ENCODE measurements at places on chromosomes 12 and 14.

- no peak for DNase-seq
Observed at GRCh38 chr12:76272287-76272686, 75.9 kb downstream of the BBS10 start.

DNA sequence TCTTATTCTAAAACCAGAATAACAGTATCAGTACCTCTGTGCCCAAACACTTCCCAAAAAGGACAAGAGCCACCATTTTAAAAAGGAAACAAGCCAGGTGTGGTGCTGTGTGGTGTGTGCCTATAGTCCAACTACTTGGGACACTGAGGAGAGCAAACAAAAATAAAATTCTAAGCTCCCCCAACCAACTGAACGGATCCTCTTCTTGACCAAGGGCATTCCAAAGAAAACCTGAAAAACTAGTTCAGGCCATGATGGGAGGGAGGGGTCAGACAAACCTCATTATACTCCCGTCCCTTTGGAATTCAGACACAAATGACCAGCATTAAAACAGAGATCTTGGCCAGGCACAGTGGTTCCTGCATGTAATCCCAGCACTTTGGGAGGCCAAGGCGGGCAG is 20.5 kb downstream of the SLC11A2 start:
- no peak for DNase-seq

- no peak for DNase-seq
Observed at GRCh38 chr14:44151130-44151820, 355.8 kb downstream of the FSCB start.

GRCh38 chr12:6034596-6034995 is 89.5 kb upstream of the ANO2 start:
- no peak for DNase-seq

DNA sequence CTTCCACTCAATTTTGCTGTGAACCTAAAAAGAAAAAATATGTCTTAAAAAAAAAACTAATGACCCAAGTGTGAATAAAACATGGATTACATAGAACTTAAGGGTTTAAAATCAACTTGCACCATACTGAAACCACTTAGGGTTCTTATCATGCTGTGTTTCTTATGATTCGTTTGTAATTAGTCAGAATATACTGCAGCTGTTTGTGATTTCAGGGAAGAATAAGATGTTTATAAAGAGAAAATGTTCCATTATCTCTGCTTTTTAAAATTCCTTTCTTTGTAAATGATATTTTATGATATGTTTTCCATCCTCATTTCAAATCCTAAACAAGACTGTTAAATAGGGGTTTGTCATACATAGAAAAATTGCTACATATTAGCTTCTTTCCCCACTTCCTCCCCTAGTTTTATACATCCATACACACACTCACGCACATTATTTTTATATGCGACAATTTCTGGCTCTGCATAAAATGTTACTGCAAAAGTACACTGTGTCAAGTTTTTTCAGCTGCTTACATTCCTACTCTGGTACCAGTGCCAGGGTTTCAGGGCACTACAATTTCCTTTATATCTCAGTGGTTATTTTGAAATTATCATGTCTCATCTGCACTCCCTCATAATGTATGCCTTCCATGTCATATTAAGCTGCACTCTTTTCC is 275.2 kb upstream of the GARIN6 start:
- no peak for DNase-seq

- no peak for DNase-seq
Observed at GRCh38 chr12:65466911-65467310, 188.4 kb downstream of the MSRB3 start.
